Tibial artery (tissue), 4 donors: ENCODE measurements at places on chromosomes 5 and 9.

GRCh38 chr9:131516100-131516499, 13.4 kb downstream of the POMT1 start:
- peaks cover 71% of the 10 kb centered on the region for H3K36me3 ChIP-seq
- no peak overlapping the region for H3K4me3 ChIP-seq
- H3K27me3 ChIP-seq, result no peaks in the 10 kb centered on the region
- DNase-seq, result no peak

- no peaks in the 10 kb centered on the region for H3K4me1 ChIP-seq
- DNase-seq, result no peak
- H3K27ac ChIP-seq, result no peak overlapping the region
- H3K27me3 ChIP-seq, result no peaks in the 10 kb centered on the region
- no peaks in the 10 kb centered on the region for H3K36me3 ChIP-seq
Measured at GRCh38 chr5:7667216-7667767, 183.6 kb downstream of the CFAP90 start.

GRCh38 chr5:57193757-57194413, 20.0 kb downstream of the GPBP1 start:
- no peak for DNase-seq
- no peak overlapping the region for H3K4me3 ChIP-seq
- peaks cover 6% of the 10 kb centered on the region for H3K36me3 ChIP-seq
- no peaks in the 10 kb centered on the region for H3K4me1 ChIP-seq
- H3K27ac ChIP-seq, result no peak overlapping the region

DNA sequence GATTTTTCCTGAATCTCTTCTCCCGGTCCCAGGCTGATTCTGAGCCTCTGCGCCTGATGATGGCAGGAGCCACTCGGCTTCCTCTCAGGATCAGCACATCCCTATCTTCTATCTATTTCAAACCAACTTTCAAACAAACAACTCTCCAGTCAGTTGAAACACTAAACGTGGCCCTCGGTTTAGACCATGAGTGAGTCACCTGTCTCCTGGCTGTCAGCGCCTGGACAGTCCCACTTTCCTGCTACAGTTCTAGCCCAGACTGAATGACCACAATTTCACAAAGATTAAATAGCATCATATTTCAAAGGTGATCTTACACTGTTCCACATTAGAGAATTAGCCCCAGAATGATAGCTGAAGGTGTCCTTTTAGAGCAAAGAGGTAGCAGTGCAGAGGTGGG, 6.2 kb downstream of the SLC6A19 start:
- no peaks in the 10 kb centered on the region for H3K36me3 ChIP-seq
- H3K27ac ChIP-seq, result no peak overlapping the region
- no peaks in the 10 kb centered on the region for H3K4me1 ChIP-seq
- no peak for DNase-seq

DNA sequence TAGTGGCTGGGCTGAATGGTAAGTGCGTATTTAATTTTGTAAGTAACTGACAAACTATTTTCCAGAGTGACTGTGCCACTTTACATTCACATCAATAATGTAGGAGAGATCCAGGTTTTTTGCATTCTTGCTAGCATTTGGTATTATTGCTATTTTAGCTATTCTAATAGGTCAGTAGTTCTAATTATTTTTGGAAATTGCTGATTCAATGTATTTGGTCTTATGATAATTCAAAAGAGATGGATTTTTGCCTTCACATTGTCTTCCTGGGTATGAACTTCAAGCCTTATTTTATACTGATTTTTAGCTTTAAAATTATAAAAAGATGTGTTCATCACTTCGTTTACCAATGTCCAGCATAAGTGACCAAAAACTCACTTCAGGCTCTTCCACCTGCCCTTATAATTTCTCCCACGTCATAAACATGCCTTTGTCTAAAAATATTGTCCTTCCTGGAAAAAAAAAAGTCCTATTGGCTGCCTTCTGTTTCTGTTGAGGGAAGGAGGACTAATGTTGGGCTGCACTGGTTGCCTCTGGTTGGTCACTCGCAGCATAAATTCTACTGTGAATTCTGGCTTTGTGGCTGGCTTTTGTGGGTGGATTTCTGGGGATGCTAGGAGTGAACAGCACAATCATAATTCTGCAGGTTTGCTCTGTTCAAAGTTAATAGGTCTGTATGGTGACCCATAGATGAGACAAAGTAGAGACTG, 15.2 kb downstream of the FOXD1 start:
- no peak overlapping the region for H3K4me3 ChIP-seq
- no peaks in the 10 kb centered on the region for H3K4me1 ChIP-seq
- no peak for DNase-seq

GRCh38 chr5:142670804-142671203, 15.1 kb downstream of the FGF1 start:
- DNase-seq, result no peak
- H3K27ac ChIP-seq, result no peak overlapping the region
- H3K4me3 ChIP-seq, result no peak overlapping the region
- H3K4me1 ChIP-seq, result no peaks in the 10 kb centered on the region
- no peaks in the 10 kb centered on the region for H3K36me3 ChIP-seq

DNA sequence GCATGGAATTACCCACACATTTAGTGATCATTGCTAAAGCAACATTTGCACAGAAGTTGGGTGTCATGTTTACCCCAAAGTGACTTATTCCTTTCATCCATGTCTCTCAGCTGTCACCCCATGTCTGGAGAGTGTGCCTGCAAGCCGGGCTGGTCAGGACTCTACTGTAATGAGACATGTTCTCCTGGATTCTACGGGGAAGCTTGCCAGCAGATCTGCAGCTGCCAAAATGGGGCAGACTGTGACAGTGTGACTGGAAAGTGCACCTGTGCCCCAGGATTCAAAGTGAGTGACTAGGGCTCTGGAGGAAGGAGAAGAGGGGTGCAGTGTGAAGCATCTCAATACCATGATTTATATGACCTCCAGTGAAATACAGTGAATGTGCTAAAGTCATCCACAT, 99.9 kb upstream of the PRRC1 start:
- no peaks in the 10 kb centered on the region for H3K4me1 ChIP-seq
- DNase-seq, result no peak
- H3K27me3 ChIP-seq, result no peaks in the 10 kb centered on the region
- H3K4me3 ChIP-seq, result no peak overlapping the region
- no peaks in the 10 kb centered on the region for H3K36me3 ChIP-seq
- H3K27ac ChIP-seq, result no peak overlapping the region

- peak overlapping the region; percentile 11 for H3K27ac ChIP-seq
- no peak for DNase-seq
- H3K4me3 ChIP-seq, result no peak overlapping the region
- no peaks in the 10 kb centered on the region for H3K36me3 ChIP-seq
- H3K27me3 ChIP-seq, result no peaks in the 10 kb centered on the region
Measured at GRCh38 chr5:77356740-77357139, 135.4 kb downstream of the WDR41 start.

GRCh38 chr5:60829490-60830266, 14.4 kb downstream of the ELOVL7 start:
- no peak for DNase-seq
- no peak overlapping the region for H3K27ac ChIP-seq

- no peaks in the 10 kb centered on the region for H3K36me3 ChIP-seq
- H3K27me3 ChIP-seq, result no peaks in the 10 kb centered on the region
- H3K27ac ChIP-seq, result no peak overlapping the region
- no peak overlapping the region for H3K4me3 ChIP-seq
- DNase-seq, result no peak
- no peaks in the 10 kb centered on the region for H3K4me1 ChIP-seq
Measured at GRCh38 chr9:5947912-5948311, 57.2 kb downstream of the MLANA start.

GRCh38 chr9:114616684-114617520, 5.8 kb downstream of the TMEM268 start:
- H3K27me3 ChIP-seq, result no peaks in the 10 kb centered on the region
- peaks cover 12% of the 10 kb centered on the region for H3K36me3 ChIP-seq
- no peak overlapping the region for H3K4me3 ChIP-seq
- peaks cover 4% of the 10 kb centered on the region for H3K4me1 ChIP-seq
- peak; percentile 79 for DNase-seq

GRCh38 chr9:85522459-85523092, 219.2 kb downstream of the AGTPBP1 start:
- H3K4me1 ChIP-seq, result no peaks in the 10 kb centered on the region
- H3K27me3 ChIP-seq, result peaks cover 15% of the 10 kb centered on the region
- DNase-seq, result peak; percentile 45
- H3K27ac ChIP-seq, result no peak overlapping the region

- no peak overlapping the region for H3K4me3 ChIP-seq
- no peak for DNase-seq
- no peaks in the 10 kb centered on the region for H3K4me1 ChIP-seq
- H3K27me3 ChIP-seq, result no peaks in the 10 kb centered on the region
Measured at GRCh38 chr9:80811003-80811402, 878.3 kb downstream of the TLE1 start.

- H3K27me3 ChIP-seq, result no peaks in the 10 kb centered on the region
- no peak overlapping the region for H3K4me3 ChIP-seq
- no peaks in the 10 kb centered on the region for H3K36me3 ChIP-seq
Measured at GRCh38 chr9:111985315-111985714, 88.7 kb downstream of the UGCG start.

DNA sequence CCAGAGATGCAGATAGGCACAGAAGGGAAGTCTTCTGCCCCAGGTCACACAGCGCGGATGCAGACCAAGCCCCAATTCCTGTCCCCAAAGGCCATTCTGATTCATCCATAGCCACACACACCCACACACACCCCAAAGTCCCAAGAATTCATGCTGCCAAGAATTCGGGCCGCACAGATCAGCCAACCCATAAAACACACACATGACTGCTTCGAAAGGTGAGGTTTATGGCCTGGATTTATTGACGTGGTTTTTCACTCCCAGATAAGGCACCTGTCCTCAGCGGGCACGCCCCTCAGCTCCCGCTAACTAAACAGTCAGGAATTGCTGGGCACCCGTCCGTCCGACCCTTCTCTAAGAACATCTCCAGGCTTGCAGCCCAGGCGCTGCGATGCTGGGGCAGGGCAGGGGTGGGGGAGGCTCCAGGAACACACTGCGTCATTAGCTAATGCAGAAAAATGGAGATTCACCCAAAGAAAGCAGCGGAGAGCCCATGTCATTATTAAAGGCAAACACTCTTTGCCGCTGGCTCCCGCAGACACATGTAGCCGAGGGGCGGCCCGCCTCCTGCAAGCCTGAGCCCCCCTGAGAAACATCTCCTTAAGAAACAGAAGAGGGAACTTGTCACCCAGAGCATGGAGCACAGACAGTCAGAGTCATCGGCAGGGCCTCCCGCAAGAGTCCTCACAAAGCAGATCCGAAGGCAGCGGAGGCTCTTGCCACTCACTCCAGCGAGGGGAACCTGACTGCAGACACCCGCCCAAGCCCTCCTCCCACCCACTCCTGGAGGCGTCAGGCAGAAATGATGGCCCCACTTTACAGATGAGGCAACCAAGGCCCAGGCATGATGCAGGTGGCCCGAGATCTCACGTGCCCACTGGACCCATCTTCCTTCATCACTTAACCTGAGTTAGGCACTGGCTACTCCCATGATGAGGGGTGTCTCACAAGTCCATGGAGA, 19.9 kb downstream of the VAV2 start:
- no peak overlapping the region for H3K27ac ChIP-seq
- no peaks in the 10 kb centered on the region for H3K4me1 ChIP-seq
- H3K36me3 ChIP-seq, result no peaks in the 10 kb centered on the region
- H3K27me3 ChIP-seq, result no peaks in the 10 kb centered on the region
- no peak for DNase-seq

DNA sequence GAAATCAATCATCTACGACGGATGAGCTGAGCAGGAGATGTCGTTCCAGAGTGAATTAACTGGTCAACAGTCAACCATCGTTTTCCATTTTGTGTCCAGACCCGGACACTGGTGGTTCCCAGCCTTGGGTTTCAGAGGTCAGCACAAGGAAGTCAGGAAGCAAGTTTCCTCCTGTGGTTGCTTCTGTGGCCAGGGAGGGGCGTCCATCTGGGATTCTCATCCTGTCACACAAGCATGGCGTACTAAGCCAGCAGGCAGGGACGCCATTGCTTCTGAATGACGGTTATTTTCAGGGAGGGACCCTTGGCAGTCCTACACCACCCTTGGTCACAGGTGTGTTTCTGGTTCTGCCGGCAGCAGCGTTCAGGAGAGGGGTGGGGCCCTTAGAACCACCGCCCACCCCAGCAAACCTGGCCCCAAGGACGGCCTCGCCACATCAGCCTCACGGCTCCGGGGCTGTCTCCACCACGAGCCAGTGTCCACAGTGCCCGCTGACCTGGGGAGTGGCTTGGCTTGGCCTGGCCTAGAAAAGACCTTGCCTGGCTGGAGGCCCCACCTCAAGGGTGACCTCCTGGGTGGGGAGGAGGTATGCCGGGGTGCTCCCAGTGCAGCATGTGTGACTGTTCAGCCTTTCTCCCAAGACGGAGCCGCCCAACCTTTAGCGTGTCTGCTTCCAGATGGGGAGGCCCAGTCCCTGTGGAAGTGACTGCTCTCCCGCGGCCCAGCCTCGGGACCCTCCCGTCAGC, 25.2 kb downstream of the NDUFS6 start:
- no peak overlapping the region for H3K4me3 ChIP-seq
- H3K27ac ChIP-seq, result no peak overlapping the region
- peaks cover 46% of the 10 kb centered on the region for H3K36me3 ChIP-seq
- DNase-seq, result no peak
- no peaks in the 10 kb centered on the region for H3K27me3 ChIP-seq

- DNase-seq, result no peak
- H3K27ac ChIP-seq, result peak overlapping the region; percentile 79
- peak overlapping the region; percentile 96 for H3K4me3 ChIP-seq
- H3K4me1 ChIP-seq, result peaks cover 7% of the 10 kb centered on the region
- H3K36me3 ChIP-seq, result peaks cover 3% of the 10 kb centered on the region
Measured at GRCh38 chr5:159262472-159262858, 625 bp upstream of the UBLCP1 start.

- no peak for DNase-seq
- no peaks in the 10 kb centered on the region for H3K27me3 ChIP-seq
- H3K4me3 ChIP-seq, result no peak overlapping the region
- H3K36me3 ChIP-seq, result no peaks in the 10 kb centered on the region
Measured at GRCh38 chr5:137506296-137506695, 7.2 kb upstream of the SPOCK1 start.

- no peak overlapping the region for H3K27ac ChIP-seq
- H3K4me3 ChIP-seq, result no peak overlapping the region
Measured at GRCh38 chr9:33506626-33507370, 17.3 kb upstream of the ANKRD18B start.

- no peaks in the 10 kb centered on the region for H3K27me3 ChIP-seq
- no peak overlapping the region for H3K27ac ChIP-seq
Measured at GRCh38 chr5:167716126-167716775, 575.2 kb upstream of the WWC1 start.
